ENCODE measurements at places on chromosomes 2 and 18.

GRCh38 chr18:58194028-58194427, 150.0 kb downstream of the NEDD4L start:
- no peak for DNase-seq

DNA sequence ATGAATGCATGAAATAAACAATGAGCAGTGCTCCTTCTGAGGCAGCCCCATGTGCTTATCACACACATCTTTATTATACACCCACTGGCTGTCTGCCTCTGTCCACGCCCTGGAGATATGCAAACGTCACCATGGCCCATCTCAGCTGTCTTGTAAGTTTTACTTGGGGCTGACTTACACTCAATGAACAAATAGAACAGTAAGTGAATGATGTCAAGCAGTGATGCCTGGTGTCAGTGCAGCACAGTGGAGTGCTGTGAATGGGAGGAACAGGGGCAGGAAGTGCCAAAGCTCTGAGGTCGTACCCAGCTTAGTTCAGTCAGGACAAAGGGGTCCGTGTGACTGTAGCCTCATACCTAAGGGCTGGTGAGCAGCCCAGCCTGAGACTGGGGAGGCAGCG, 659.5 kb upstream of the HS6ST1 start:
- no peak for DNase-seq

DNA sequence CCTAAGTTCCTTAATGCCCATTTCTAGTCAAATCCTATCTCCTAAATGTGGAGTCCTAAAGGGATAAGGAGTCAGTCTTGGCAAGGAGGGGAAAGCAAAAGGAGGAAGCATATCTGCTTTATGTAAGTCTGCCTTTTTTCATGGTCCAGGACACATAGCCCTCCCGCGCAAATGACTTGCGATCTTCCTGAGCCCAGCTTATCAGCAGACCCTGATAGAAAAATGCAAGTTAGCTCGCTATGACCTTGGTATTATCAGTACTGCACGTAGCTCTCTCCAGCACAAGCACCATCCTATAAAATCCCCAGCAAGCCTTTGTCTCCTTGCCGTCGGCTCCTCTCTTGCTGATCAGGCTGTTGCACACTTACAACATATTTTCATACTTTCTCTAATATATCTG, 281.4 kb upstream of the KCNH7 start:
- DNase-seq = no peak

GRCh38 chr2:201768918-201769317, 11.8 kb downstream of the ALS2 start:
- no peak for DNase-seq

- no peak for DNase-seq
Observed at GRCh38 chr2:20556756-20557155, 94.1 kb downstream of the HS1BP3 start.

- no peak for DNase-seq
Observed at GRCh38 chr2:2146969-2147900, 183.8 kb downstream of the MYT1L start.

- DNase-seq = peak; percentile 17
Observed at GRCh38 chr2:123993728-123994323, 31.3 kb upstream of the CNTNAP5 start.

- no peak for DNase-seq
Observed at GRCh38 chr2:165666605-165667004, 127.4 kb downstream of the GALNT3 start.

GRCh38 chr18:10265560-10266333, 188.7 kb upstream of the APCDD1 start:
- DNase-seq = no peak

DNA sequence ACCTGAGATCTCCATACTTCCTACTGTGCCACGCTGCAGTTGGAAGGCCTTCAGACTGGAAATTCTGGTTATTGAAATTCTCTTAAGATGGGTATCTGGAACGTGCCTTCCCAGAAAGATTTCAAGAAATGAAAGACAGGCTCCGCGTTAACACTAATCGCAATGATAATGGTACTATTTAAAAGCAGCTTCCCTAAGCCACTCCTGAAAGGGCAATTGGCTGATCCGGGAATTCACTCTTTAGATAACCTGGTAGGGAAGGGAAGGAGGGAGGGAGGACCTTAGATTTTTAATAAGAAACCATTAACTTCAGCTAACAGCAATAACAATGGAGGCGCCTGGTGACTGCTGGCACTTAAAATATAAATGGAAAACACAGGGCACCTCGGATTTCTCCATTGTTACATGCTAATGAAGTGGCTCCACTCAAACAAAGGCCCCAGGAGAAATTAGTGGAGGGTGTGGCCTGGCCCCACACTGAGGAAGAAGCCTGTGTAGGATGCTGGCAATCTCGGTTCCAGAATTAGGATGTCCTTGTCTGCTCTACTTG, 22.5 kb upstream of the MTA3 start:
- DNase-seq = no peak

DNA sequence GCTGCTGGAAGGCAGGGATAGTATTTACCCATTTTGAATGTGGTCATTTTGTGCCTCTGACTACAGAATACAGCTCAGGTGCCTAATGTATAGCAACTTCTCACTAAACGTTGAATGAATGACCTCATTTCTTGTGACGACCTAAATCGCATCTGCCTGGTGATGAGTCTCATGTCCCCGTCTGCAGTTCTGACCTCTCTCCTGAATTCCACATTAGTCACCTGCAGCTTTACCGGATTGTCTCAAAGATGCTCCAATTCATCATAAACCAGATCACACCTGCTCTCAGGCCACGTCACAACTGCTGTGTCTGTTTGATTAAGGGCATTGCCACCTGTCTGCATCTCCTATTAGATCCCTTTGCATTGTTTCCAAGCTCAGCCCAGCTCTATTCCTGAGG, 133.6 kb upstream of the MYT1L start:
- DNase-seq = no peak

DNA sequence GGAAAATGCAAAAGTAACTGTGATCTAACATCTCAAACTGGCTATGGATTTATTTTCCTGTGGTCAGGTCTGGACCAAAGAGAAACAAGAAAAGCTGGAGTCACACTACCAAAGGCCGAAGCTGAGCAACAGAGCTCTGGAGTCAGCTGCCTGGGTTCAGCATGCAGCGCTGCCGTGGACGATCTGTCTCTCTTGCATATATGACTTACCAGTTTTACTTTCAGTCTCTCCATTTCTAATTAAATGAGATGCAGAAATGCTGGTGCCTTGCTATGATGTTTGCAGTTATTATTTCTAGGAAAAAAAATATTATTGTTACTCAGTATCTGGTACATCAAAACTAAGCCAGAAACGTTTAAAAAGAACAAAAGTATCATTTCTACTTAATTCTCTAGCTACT, 813.2 kb downstream of the RNF144A start:
- DNase-seq = no peak

- peak; percentile 7 for DNase-seq
Observed at GRCh38 chr18:39795350-39795749, 2159.7 kb upstream of the PIK3C3 start.

DNA sequence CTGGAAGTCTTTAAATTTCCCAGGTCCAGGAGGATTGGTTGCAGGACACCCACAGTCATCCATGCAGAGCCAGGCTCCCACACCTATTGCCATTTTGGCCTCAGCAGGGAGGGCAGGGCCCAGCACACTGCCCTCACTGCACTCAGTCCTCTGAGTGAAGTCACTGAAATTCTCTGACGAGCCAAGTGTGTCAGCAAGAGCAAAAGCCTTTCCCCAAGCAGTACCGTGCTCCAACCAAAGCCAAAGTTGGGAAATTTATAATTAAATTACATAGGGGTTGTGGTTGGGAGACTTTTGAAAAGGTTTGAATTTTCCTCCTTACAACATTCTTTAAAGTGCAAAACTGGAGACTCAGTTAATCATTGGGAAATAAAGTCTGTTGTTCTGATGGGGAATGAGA, 98.5 kb upstream of the CD226 start:
- DNase-seq = no peak

DNA sequence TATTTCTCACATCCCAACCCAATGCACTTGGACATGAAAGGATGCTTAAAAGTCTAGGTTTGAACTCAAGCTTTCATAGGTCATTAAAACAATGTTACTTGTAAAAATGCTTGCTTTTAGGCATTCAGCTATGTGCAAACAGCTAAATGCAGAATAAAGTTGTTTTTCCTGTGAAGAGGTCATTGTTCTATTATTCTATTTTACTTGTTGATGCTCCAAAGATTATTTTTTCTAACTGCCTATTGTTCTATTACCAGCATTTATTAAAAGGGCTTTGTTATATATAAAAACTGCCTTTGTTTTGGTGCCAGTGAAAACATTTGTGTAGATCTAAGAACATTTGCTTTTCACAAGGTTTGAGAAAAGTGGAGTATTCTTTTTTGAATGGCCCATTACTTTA, 49.4 kb downstream of the TMEM178A start:
- DNase-seq = no peak

- no peak for DNase-seq
Observed at GRCh38 chr2:14776216-14776615, 143.7 kb downstream of the LRATD1 start.

DNA sequence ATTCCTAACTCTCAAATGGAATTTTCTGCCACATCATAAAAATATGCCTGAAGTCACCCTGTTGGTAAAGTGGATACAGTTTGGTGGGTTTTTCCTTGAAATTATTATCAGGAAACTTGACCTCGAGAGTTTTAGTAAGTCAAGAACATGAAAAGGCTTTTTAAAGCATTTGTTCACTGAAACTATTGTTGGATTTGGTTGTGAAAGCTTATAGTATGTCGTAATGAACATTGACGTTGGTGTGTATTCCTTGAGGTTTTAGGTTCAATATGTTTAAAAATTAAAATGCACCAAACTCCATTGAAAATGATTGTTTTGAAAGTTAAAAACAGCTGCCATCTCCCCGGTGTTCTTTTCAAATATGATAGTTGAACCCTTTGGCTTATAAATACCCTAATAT, 30.8 kb downstream of the AOX1 start:
- no peak for DNase-seq

DNA sequence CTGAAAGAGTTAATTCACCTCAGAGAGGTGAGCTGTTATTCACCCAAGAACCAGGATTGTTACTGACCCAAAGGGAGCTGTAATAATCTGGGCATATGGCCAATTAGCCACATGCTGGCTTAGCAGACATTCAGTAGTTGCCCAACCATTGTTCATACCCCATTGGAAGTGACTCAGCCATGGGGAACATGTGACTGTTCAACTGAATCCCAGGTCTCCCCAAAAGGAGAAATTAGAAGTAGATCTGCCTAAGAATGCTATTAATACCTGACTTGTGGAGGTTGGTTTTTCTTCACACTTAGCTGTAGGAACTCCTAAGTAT, 272.6 kb upstream of the UBE2E3 start:
- DNase-seq = peak; percentile 79

DNA sequence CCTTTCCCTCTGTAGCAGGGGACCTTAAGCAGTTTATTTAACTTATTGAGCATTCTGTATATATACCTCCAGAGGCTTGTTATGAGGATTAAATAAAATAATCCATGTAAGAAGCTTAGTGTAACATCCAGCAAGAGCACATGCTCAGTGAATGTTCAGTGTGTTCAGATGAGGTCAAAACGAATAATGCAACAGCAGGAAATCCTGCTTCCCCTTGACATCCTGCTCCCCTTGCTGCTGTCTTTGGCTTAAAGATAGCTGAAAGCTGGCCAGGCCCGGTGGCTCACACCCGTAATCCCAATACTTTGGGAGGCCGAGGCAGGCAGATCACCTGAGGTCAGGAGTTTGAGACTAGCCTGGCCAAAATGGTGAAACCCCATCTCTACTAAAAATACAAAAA, 68.7 kb downstream of the COL4A4 start:
- no peak for DNase-seq

DNA sequence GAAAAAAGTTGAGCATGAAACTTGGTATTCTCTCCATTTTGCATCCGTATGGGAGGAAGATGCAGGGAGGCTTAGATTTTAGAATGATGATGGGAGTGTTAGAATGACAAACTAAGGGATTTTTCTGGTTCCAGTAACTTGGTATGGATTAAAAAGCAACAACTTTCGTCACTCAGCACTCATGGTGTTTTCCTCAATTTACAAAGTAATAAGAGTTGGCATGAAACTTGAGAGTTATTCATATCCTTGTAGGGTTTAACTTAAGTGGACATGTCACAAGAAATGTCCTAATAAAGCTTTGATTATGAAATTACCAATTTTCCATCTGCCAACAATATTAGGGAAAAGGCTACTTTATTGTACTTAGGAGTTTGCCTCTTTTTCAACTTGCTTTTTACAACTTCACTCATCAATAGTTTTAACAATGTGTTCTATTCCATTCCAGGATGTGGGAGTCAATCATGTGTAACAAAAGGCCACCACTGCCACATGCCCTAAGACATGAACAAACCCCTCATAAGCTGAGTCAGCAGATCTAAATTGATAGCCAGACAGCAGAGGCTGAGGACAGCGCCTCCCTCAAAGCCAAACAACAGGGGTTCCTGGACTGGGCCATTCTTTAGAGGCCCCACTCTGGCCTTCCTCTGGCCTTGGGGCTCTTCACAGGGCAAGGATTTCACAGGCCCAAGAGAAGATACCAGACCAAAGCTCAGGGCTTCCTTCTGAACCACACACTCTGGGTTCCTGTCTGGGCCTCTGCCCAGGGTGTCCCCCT, 265.8 kb downstream of the TNS1 start:
- DNase-seq = peak; percentile 50

DNA sequence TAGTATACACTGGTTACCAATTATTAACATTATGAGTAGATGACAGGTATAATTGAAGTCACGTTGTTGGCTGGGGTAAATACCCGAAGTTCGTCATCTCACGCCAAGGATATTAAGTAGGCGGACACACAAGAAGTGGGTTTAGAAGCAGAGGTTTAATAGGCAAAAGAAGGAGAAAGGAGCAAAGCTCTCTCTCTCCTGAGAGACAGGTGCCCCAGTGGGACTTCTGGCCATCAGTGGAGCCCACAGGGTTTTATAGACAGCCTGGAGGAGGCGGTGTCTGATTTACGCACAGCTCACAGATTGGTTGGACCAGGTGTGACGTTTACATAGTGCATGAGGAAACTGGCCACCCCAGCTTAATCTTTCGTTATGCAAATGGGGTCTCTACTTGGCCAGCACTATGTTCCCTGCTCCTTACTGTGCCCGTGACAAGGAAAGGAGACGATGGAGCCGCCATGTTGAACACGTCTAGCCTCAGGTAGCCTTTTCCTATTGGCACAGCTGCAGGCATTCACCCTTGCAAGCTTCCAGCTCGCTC, 128.8 kb upstream of the KYNU start:
- DNase-seq = no peak

- DNase-seq = peak; percentile 36
Observed at GRCh38 chr2:28652217-28652616, 99.4 kb upstream of the PPP1CB start.

Measured in RPMI7951 (cell line).